ENCODE measurements at places on chromosomes 7 and 10. TPM values are rescaled to one million over a fixed set of nuclear protein-coding genes. Genes with fewer than 3 reads are reported as not detected.

GRCh38 chr7:69631131-69631530 is 32.9 kb downstream of the AUTS2 start:
- DNase-seq, result no peak

DNA sequence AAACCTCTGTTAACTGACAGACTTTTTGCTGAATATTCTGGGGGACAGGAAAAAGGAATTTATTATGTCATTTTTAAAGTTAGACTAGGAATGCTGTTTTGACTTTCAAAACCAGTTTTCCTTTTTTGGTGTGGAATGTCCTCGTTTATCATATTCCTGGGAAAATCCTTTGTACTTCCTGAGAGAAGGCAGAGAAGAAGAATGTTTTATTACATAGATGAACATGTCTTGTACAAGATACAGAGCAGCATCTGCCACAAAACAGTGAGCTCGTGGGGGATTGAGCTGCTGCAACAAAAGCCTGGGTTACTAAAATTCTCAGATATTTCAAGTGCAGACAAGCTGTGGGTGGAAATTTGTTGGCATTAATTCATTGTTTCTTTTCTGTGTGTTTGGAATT is 20.2 kb downstream of the MCU start:
- DNase-seq, result no peak

DNA sequence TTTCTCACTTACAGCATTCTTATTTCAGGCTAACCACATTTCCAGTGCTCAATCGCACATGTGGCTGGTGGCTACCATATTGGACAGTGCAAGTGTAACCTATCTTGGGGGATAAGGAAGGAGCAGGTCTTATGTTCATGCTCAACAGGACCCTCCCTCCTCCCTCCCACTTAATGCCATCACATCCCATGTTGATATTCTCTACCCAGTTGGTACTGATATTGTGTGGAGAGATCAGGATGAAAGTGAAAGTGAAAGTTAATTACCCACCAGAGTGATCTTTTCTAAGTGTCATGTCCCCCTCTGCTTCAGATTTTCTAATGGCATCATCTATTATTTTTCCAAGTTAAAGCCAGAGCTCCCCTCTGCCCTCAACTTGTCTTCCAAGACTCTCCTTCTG is 91.6 kb downstream of the BMPER start:
- DNase-seq, result no peak

Gene SHLD2
- 53.7 TPM for total RNA-seq

Gene GATA3
- total RNA-seq, result not detected

All from HepG2 (cell line).